ENCODE measurements at places on chromosomes 2 and 18. TPM values are rescaled to one million over a fixed set of nuclear protein-coding genes. Genes with fewer than 3 reads are reported as not detected.

SIX3 gene
- not detected for total RNA-seq

ANKRD62 gene
- 0.16 TPM for total RNA-seq

NEU4 gene
- 0.31 TPM for total RNA-seq

C1D gene
- total RNA-seq, result 30.6 TPM

DNA sequence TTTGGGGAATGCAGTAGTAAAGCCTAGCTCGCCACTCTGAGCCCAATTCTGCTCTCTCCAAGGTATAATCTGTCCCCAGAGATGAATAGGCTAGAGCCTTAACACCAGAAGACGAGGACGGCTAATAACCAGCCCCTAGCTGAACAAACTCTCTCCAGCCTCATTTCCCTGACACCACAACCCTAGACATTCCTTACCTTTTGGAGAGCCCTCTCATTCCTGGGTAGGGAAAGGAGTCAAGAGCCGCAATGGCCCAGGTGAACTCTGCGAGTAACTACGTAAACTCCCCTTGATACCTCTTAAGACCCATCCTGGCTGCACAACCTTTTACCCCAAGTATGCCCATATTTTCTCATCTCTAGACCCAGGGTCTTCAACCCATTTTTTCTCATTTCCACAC, 722.9 kb downstream of the BCL11A start:
- DNase-seq, result no peak

DNA sequence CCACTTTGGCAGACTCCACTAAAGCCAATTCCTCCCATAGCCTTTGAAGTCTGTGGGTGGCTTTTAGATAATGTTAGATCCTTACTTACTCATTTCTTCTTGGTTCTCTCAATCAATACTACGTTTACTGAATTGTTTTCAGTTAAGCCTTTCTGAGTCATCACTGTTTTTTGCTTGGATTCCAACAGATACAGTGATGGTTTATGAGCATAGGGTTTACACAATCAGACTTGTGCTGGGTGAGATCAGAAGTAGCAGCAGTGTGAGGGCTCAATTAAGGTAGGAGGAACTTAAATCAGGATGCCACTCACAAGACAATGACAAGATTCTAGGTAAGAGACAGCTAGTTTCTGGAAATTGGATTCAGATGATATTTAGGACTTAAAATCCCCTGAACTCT, 297.7 kb upstream of the DOK6 start:
- no peak for DNase-seq

GRCh38 chr2:127486247-127487058, 39.8 kb downstream of the IWS1 start:
- DNase-seq, result no peak

- DNase-seq, result no peak
Observed at GRCh38 chr2:153519257-153519875, 40.8 kb upstream of the RPRM start.

DNA sequence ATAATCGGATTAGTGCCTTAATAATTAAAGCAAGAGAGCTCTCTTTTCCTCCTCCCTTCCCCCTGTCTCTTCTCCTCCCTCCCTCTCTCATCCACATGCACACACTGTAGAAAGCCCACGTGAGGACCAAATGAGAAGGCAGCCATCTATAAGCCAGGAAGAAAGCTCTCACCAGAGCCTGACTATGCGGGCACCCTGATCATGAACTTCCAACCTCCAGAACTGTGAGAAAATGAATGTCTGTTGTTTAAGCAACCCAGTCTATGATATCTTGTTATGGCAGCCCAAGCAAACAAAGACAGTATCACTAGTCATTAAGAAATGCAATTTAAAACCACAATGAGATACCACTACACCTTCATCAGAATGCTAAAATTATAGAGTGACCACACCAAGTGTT, 220.3 kb downstream of the EN1 start:
- no peak for DNase-seq

- no peak for DNase-seq
Observed at GRCh38 chr2:56224316-56224715, 40.5 kb downstream of the CCDC85A start.

DNA sequence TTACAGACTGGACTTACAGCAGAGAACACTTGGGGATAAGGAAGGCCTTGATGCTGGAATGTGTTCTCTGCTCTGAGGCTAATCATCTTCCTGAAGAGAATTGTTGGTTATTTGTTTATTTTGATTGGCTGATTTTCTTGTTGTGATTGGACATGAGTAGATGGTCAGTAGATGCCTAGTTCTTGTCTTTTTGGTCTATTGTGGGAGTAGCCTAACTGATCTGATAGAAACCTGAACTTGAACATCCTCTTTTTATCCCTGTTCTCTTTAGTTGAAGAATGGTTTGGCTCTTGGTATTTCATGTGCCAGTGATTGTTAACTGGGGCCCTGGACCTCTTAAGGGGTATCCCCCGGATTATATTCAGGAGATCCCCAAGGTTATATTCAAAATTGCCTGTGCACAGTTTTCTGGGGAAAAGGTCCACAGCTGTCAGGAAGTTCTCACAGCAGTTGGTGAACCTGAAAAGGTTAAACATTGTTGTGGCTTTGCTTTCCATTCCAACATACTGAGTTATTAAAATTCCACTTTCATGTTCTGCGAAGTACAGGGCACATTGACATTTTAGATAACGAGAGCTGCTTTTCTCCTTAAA, 13.6 kb downstream of the TWSG1 start:
- DNase-seq, result no peak

DNA sequence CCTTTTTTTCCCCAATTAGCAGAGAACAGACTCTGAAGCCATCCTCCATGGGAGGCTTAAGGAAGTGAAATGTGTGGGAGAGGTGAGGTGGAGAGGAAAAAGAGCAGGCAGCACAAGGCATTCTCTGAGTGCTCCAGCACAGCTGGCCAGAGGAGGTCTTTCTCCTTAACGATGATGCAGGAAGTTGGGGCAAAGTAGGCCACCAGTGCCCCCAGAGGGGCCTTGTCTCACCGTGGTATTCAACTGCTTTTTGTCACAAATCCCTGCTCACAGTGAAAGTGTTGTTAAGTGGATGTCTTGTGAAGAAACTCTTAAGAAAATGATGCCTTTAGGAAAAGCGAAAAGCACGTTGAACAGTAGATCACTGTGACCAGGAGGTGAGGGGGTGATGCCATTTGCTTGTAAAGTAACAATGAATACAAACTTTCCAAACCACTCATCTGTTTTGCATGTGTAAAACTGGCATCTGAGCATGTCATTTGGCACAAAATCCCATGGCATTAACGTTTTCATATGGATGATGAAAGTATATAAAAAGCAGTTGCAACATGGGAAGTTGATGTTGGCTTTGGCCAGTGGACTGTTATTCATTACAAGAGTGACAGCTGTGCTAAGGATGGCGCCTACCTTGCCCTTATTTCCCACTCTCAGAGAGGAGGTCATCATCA, 49.2 kb upstream of the CDC42EP3 start:
- DNase-seq, result no peak

- no peak for DNase-seq
Observed at GRCh38 chr2:106759966-106760365, 126.0 kb downstream of the ST6GAL2 start.

GRCh38 chr2:230849633-230850357, 14.9 kb upstream of the ITM2C start:
- DNase-seq, result no peak

DNA sequence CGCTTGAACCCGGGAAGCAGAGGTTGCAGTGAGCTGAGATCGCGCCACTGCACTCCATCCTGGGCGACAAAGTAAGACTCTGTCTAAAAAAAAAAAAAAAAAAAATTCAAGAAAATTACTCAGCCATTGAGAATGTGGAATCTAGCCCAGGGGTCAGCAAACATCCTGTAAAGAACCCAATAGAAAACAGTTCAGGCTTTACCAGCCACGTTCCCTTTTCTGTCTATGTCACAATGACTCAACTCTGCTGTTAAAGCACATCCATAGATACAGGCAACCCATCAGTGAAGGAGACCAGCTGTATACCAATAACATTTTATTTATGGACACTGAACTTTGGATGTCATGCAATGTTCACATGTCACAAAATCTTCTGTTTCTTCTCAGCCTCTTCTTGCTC, 435.6 kb upstream of the GYPC start:
- DNase-seq, result no peak

All from occipital lobe (tissue), 3 donors.